ENCODE measurements at places on chromosomes 3 and 15.

GRCh38 chr3:31275038-31275572 lies 257.6 kb upstream of the STT3B start:
- DNase-seq: no peak

- no peak for DNase-seq
Observed at GRCh38 chr3:128320551-128321340, 145.9 kb downstream of the DNAJB8 start.

DNA sequence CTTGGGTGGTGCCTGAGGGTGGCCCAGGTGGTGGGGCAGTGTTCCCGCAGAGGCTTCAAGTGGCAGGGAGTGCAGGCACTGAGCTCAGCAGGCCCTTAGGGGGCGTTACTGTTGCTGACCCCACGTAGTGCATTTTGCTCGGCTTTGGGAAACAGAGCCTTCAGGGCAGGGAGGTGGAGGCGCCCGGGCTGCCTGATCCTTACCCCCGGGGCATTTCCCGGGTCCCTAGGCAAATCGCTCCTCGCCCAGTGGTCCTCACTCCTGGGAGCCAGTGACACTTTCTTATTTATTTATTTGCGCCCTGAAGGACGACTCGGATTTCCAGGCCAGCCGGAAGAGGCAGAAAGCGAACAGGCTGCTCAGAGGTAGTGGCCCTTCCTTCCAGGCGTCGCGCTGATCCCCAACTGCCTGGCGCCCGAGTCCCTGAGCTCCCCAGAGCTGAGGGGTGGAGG lies 10.1 kb upstream of the FOXB1 start:
- no peak for DNase-seq

- DNase-seq: no peak
Observed at GRCh38 chr15:59594493-59594942, 17.1 kb upstream of the GCNT3 start.

DNA sequence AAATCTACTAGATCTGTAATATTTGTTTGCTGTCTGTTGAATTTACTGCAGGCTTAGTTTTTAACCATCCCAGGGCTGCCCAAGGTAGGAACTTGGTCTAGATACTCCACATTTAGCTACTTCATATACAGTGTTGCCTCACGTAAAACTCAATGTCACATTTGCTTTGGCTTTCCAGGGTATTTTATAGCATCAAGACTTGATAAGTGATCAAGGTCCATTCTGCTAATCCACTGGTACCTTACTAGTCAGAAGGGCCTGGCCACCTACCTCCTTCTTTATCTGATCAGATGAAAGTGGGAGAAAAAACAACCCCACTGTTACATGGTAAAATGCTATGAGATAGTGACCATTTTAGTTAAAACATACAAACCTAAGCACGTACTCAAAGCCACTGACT lies 25.5 kb upstream of the GREM1 start:
- no peak for DNase-seq

- no peak for DNase-seq
Observed at GRCh38 chr3:15535732-15536131, 14.2 kb upstream of the COLQ start.

DNA sequence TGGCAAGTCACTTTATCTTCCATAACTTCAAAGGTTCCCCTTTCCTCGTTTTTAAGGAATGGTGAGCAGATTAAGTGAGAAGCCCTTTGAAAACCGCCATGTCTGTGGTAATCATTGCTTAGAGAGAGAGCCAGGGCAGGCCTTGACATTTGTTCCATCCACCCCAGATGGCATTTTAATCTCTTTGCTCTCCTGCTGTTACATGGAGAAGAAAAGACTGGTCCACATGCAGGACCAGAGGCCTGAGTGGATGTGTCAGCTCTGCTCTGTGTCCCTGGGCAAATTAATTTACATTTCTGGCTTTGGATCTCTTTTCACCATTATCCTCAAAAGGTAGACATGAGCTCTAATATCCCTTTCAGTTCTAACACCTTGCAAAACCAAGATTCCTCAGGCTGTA lies 157.3 kb upstream of the LPP start:
- no peak for DNase-seq

DNA sequence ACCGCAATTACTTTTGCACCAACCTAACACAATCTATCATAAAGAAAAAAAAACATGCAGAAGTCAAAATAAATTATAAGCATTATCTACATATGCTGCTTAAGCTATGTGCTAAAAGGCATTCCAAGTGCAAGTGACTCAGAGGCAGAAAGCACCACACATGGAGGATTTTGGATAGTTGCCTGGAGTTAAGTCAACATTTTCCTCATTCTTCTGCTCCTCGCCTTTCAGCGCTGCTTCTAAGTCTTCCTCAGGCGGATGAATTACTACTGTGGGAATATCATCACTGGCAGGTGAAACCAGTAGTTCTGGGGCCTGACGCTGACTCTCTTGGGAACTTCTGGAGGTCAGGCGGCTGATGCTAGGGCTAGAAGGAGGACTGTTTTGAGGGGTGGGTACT lies 53.1 kb downstream of the SLC4A7 start:
- DNase-seq: no peak

GRCh38 chr3:34675383-34676120 lies 877.1 kb downstream of the PDCD6IP start:
- DNase-seq: no peak
